Activated CD8-positive, alpha-beta memory T cell treated with anti-CD3 and anti-CD28 coated beads for 24 hours (primary cell): ENCODE measurements at places on chromosomes 1 and 21.

DNA sequence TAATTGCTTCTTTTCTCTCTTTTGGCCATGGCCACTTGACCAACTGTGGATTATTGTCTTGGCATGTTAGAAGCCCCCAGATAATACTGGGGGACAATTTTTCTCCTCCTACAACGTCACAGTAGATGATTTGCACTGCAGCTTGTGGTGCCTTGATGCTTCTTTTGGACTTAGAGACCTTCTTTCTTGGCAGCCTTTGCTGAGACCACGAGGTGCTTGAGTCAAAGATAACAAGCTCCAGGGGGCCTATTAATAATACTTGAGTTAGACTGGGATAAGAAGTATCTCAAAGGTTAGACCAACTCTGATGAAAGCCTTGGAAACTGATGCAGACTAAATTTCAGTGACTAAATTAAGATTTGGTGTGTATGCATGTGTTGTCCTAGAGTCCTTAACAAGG lies 3.2 kb downstream of the PPP1R12B start:
- DNase-seq = no peak

GRCh38 chr1:209871430-209871829 lies 43.7 kb downstream of the UTP25 start:
- no peak for DNase-seq

GRCh38 chr1:238488401-238488800 lies 597.7 kb upstream of the ZP4 start:
- no peak for DNase-seq

GRCh38 chr1:53733975-53734649 lies 4.9 kb downstream of the GLIS1 start:
- DNase-seq = no peak
